ENCODE measurements at places on chromosomes 6 and 20. TPM values are rescaled to one million over a fixed set of nuclear protein-coding genes. Genes with fewer than 3 reads are reported as not detected.
A peak's percentile ranks its signal among the peaks of the same experiment; 100 is the strongest.

The MRPS18B gene
- total RNA-seq, result 28.5 TPM

GRCh38 chr6:31462964-31463870 is 34.7 kb upstream of the MICB start:
- H3K4me1 ChIP-seq, result peaks cover 16% of the 10 kb centered on the region
- no peaks in the 10 kb centered on the region for H3K27me3 ChIP-seq
- DNase-seq, result peak; percentile 93
- H3K4me3 ChIP-seq, result peak overlapping the region; percentile 54

The FOXQ1 gene
- total RNA-seq, result not detected

- no peak overlapping the region for H3K4me3 ChIP-seq
- no peaks in the 10 kb centered on the region for H3K4me1 ChIP-seq
- DNase-seq, result no peak
- H3K27ac ChIP-seq, result no peak overlapping the region
- H3K27me3 ChIP-seq, result no peaks in the 10 kb centered on the region
These were observed 297.8 kb upstream of the BMP2 start for GRCh38 chr20:6469695-6470094.

The SIRPD gene
- 0.45 TPM for total RNA-seq

- no peak overlapping the region for H3K4me3 ChIP-seq
- no peaks in the 10 kb centered on the region for H3K4me1 ChIP-seq
- H3K27me3 ChIP-seq, result no peaks in the 10 kb centered on the region
- DNase-seq, result no peak
- H3K36me3 ChIP-seq, result no peaks in the 10 kb centered on the region
- H3K27ac ChIP-seq, result no peak overlapping the region
These were observed 212.5 kb upstream of the SUPT3H start for GRCh38 chr6:45590226-45590625.

- no peaks in the 10 kb centered on the region for H3K27me3 ChIP-seq
- peak overlapping the region; percentile 91 for H3K27ac ChIP-seq
- peaks cover 16% of the 10 kb centered on the region for H3K36me3 ChIP-seq
- DNase-seq, result peak; percentile 57
These were observed 622 bp downstream of the SS18L1 start for GRCh38 chr20:62143957-62144825.

The PROKR2 gene
- total RNA-seq, result not detected

The SLC22A7 gene
- total RNA-seq, result not detected

The COL21A1 gene
- total RNA-seq, result 4.7 TPM

GRCh38 chr6:43297644-43298564 is at the start of gene SLC22A7:
Gene SLC22A7 (plus strand): TSS chr6:43298260. CDS start chr6:43298359, 99 bp downstream.
- no peaks in the 10 kb centered on the region for H3K4me1 ChIP-seq
- H3K27me3 ChIP-seq, result no peaks in the 10 kb centered on the region
- no peaks in the 10 kb centered on the region for H3K36me3 ChIP-seq
- DNase-seq, result no peak

The PRKN gene
- total RNA-seq, result 17.0 TPM

- no peaks in the 10 kb centered on the region for H3K36me3 ChIP-seq
- no peaks in the 10 kb centered on the region for H3K27me3 ChIP-seq
- no peaks in the 10 kb centered on the region for H3K4me1 ChIP-seq
- DNase-seq, result no peak
- no peak overlapping the region for H3K27ac ChIP-seq
These were observed 139.3 kb upstream of the PHACTR1 start for GRCh38 chr6:12577124-12577850.

The SYCP2L gene
- not detected for total RNA-seq

The LYRM4 gene
- 0.58 TPM for total RNA-seq

DNA sequence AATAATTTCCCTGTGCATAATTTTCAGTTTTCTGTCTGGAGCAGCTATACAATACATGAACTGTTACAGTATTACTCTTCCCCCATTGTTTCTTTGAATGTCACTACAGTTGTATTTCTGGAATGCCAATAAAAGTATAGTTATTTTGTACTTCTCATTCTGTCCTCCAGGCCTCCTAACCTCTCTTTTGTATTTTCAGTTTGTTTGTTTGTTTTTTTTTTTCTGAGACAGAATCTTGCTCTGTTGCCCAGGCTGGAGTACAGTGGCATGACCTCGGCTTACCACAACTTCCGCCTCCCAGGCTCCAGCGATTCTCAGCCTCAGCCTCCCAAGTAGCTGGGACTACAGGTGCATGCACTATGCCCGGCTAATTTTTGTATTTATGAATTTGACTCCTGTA is 16.8 kb upstream of the ARID1B start:
- no peak for DNase-seq
- no peaks in the 10 kb centered on the region for H3K36me3 ChIP-seq
- H3K4me1 ChIP-seq, result no peaks in the 10 kb centered on the region
- no peak overlapping the region for H3K4me3 ChIP-seq

The TMC2 gene
- total RNA-seq, result not detected

GRCh38 chr6:37688078-37688850 is 9.4 kb downstream of the MDGA1 start:
- peaks cover 4% of the 10 kb centered on the region for H3K4me1 ChIP-seq
- H3K4me3 ChIP-seq, result no peak overlapping the region
- no peaks in the 10 kb centered on the region for H3K27me3 ChIP-seq

GRCh38 chr6:49257549-49257948 is 205.5 kb downstream of the MMUT start:
- no peak overlapping the region for H3K4me3 ChIP-seq
- DNase-seq, result no peak
- H3K36me3 ChIP-seq, result no peaks in the 10 kb centered on the region
- H3K27ac ChIP-seq, result no peak overlapping the region
- no peaks in the 10 kb centered on the region for H3K4me1 ChIP-seq

The PAK5 gene
- 0.58 TPM for total RNA-seq

The ZKSCAN8 gene
- total RNA-seq, result 11.1 TPM

DNA sequence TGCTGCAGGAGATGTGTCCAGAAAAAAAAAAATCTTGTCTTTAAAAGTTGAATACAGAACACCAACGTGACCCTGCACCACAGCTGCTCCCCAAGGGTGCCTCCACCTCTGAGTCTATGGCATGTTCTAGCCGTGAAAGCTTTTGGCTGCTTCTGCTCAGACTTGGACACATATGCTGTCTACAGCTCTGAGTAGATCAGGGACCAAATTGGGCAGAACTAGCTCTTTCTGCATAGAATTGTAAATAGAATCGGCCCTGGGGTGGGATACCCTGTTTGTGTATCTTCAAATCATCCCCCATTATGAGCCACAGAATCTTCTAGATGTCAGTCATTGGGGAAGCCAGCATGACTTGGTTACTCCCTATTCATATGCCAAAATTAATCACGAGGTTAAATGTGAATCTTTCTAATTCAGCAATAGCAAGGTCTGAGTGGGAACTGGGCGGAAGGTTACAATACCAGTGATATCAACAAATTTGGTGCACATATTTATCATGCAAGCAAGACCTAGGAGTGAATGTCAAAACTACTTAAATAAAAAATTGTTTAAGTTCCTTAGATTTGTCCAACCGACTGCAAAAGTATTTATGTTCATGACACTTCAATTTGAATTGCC is 302.8 kb downstream of the KIF16B start:
- no peak overlapping the region for H3K4me3 ChIP-seq
- no peaks in the 10 kb centered on the region for H3K4me1 ChIP-seq
- DNase-seq, result no peak
- H3K27ac ChIP-seq, result no peak overlapping the region
- peaks cover 7% of the 10 kb centered on the region for H3K36me3 ChIP-seq

The TTBK1 gene
- 0.37 TPM for total RNA-seq

DNA sequence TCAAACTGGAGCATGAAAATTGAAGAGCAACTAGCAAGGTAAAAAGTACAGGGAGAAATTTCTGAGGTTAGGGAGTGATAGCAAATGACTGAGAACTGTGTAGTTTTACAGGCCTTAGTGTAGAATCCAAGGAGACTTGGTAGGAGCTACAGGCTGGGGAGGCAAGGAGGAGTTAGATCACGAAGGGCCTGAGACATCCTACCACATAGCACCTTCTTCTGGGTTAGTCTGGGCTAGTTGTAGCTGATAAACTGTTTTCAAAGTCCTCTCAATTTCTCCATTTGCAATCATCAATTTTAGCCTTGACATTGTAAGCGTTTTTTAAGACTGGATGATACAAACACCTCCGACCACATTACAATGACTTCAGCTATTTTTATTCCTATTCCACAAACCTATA is 209.7 kb downstream of the TMEM200A start:
- H3K4me1 ChIP-seq, result no peaks in the 10 kb centered on the region
- no peak overlapping the region for H3K4me3 ChIP-seq
- no peak for DNase-seq
- no peaks in the 10 kb centered on the region for H3K27me3 ChIP-seq
- H3K36me3 ChIP-seq, result no peaks in the 10 kb centered on the region
- H3K27ac ChIP-seq, result no peak overlapping the region

- H3K27ac ChIP-seq, result no peak overlapping the region
- no peaks in the 10 kb centered on the region for H3K27me3 ChIP-seq
- H3K4me3 ChIP-seq, result no peak overlapping the region
- no peak for DNase-seq
- no peaks in the 10 kb centered on the region for H3K4me1 ChIP-seq
- peaks cover under 1% of the 10 kb centered on the region for H3K36me3 ChIP-seq
These were observed 139.0 kb downstream of the EYA2 start for GRCh38 chr20:47033665-47034064.

DNA sequence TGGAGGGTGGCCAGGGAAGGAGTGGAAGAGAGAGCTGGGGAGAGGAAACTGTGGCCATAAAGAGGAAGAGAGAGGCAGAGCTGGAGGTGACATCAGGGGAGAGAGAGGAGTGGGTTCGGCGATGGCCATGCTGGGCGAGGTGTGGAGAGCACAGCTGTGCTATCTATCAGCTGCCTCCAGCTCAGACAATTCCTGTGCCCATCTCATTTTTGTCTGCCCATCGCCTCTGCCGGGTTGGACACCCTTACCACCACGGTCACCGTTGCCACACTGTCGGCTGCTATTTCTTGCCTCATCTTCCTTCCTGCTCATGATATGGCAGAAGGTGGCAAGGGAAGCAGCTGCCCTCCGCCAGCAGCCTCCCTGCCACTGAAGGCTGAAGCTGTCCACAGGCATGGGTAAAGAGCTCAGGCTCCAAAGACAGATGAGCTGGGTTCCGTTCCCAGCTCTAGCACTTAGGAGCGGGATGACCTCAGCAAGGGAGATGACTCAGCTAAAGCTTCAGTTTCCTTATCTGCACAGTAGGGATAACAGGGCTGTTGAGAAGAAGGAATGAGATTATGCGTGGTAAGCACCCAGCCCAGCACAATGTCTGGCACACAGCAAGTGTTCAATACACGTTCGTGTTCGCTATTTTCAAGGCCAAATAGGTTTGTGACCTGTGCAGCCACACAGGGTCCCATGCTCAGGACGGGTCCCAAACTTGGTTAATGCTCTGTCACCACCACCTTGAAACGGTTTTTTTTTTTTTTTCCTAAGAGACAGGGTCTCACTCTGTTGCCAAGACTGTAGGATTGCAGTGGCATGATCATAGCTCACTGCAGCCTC is 21.9 kb upstream of the TAF8 start:
- no peak overlapping the region for H3K4me3 ChIP-seq
- DNase-seq, result peak; percentile 19
- no peaks in the 10 kb centered on the region for H3K27me3 ChIP-seq
- H3K36me3 ChIP-seq, result peaks cover 8% of the 10 kb centered on the region

GRCh38 chr20:19882446-19882845 is 124.4 kb downstream of the RIN2 start:
- H3K4me1 ChIP-seq, result peaks cover 36% of the 10 kb centered on the region
- no peak overlapping the region for H3K4me3 ChIP-seq
- no peaks in the 10 kb centered on the region for H3K27me3 ChIP-seq
- no peaks in the 10 kb centered on the region for H3K36me3 ChIP-seq

DNA sequence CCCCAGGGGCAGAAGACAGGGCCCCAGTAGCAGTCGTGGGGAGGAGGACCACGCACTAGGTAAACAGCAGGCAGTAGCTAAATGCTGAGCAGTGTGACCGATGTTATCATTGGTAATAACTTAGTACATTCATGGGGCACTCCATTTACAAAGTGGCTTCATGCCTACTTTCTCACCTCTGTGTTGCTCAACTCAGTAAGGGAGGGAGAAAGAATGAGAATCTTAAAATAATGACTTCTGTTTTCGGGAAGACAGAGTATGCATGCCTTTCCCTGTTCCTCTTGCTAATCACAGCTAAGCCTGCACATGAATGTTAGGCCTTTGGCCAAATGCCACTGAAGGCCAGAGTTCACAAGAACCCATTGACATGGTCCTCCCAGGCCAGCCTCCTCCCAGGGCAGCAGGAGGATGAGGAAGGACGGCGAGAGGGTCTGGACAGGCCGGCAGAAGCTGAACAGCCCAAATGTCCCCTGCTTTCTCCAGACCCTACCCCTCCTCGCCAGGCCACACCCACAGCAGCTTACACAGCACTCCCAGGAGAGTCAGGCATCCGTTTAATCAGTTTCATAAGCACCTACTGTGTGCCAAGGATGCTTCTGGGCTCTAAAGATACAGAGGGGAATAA is 183.4 kb downstream of the ANKRD60 start:
- H3K4me3 ChIP-seq, result no peak overlapping the region
- H3K27me3 ChIP-seq, result peaks cover 19% of the 10 kb centered on the region
- H3K27ac ChIP-seq, result no peak overlapping the region
- H3K36me3 ChIP-seq, result no peaks in the 10 kb centered on the region
- DNase-seq, result no peak
- no peaks in the 10 kb centered on the region for H3K4me1 ChIP-seq

- H3K27me3 ChIP-seq, result peaks cover 7% of the 10 kb centered on the region
- peaks cover 16% of the 10 kb centered on the region for H3K4me1 ChIP-seq
- no peak overlapping the region for H3K27ac ChIP-seq
- no peaks in the 10 kb centered on the region for H3K36me3 ChIP-seq
- DNase-seq, result no peak
These were observed 493 bp downstream of the CRYBG1 start for GRCh38 chr6:106360989-106361430.

DNA sequence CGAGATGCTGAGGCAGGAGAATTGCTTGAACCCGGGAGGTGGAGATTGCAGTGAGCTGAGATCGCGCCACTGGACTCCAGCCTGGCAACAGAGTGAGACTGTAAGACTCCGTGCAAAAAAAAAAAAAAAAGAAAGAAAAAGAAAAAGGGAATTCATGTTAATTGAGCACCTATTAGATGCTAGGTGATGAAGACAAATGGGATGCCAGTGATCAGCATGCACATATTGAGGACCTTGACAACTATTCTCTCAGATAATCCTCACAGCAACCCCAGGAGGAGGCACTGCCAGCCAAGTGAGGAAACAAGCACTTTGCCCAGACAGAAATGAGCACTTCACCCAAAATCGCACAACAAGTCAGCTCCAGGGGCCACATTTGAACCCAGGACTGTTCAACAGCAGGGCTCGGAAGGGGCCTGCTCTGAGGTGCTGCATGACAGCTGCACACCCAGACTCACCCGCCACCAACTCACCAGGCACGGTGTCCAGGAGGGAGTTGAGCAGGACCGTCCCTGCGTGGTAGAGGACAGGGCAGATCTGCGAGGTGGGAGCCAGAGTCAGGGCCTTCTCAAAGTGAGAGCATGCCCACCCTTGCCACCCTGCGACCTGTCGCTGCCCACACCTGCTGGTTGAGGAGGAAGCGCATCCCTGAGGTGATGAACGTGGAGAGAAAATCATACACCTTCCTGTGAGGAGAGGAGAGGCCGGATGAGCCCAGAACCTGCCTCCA is 4.6 kb downstream of the PLTP start:
- DNase-seq, result no peak
- no peaks in the 10 kb centered on the region for H3K36me3 ChIP-seq
- H3K4me1 ChIP-seq, result peaks cover 14% of the 10 kb centered on the region
- no peak overlapping the region for H3K27ac ChIP-seq
- no peak overlapping the region for H3K4me3 ChIP-seq
- H3K27me3 ChIP-seq, result peaks cover 7% of the 10 kb centered on the region

- DNase-seq, result peak; percentile 44
- no peak overlapping the region for H3K27ac ChIP-seq
- no peaks in the 10 kb centered on the region for H3K4me1 ChIP-seq
- no peaks in the 10 kb centered on the region for H3K36me3 ChIP-seq
- H3K27me3 ChIP-seq, result no peaks in the 10 kb centered on the region
These were observed 53.3 kb upstream of the KLHL31 start for GRCh38 chr6:53718597-53719460.
